ENCODE measurements at places on chromosomes 3 and 15.
A peak's percentile ranks its signal among the peaks of the same experiment; 100 is the strongest.

DNA sequence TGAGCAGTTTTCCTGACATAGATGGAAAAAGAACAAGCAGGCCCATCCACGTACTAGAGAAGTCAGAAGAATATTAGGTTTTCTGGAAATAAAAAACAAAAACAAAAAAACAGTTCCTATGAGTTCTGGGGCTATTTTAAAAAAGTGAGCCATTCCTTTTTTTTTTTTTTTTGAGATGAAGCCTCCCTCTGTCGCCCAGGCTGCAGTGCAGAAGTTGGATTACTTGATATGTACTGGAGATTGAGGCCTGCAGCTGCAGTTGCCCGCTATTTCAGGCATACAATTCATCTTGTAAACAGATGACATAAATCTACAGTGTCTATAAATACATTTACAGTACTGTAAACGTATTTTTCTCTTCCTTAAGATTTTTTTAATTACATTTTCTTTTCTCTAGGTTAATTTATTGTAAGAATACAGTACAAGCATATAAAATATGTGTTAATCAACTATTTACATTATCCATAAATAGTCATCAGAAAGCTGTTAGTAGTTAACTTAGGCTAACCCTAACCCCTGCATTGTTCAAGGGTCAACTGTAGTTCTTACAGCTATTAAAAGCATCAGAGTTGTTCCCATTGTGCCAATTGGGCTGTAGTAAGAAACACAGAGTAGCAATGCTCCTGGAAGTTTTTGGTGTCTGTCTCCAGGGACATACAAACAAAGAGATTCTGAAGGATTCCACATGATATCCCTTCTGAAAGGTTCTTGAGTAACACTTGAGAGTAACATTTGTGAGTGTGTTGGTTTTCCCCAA is 11.2 kb upstream of the ACTL6A start:
- DNase-seq: no peak

GRCh38 chr3:149384167-149384566 is 6.7 kb upstream of the TM4SF1 start:
- no peak for DNase-seq

DNA sequence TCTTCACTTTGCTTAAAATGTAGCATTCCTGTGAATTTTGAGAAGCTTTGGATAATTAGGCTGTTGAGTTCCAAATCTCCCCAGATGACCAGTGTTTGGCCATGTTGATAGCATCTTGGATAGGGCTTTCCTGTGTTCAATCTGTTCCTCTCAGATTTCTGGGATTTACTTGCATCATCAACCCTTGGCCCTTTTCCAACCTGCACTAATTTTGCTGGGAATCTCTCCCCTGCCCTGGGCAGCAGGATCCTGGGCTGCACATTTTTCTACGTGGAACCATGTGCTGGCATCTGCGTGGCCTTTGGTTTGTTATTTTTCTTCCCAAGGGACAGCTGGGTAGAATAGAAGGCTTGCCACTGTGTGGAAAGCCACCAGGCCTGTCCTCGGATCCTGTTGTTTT is 75.4 kb upstream of the PLXNA1 start:
- peak; percentile 19 for DNase-seq

- DNase-seq: no peak
These were observed 43.7 kb upstream of the POLR2M start for GRCh38 chr15:57662802-57663201.

DNA sequence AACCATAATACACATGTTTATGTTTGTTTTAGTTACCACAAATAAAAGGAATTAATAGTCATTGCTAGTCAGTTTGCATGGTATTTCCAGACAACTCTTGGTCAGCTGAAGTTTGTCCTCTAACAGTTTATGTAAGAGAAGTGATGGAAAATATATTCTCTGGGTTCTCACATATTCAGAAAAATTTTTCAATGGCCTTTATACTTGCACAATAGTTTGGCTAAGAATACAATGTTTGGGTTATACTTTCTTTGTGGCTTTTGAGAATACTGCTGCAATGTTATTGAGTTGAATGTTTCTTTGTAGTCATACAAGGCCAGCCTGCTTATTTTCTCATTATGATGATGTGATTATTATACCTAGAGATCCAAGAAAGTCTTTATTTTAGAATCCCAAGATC is 133.9 kb downstream of the RAP2B start:
- no peak for DNase-seq

GRCh38 chr3:156469456-156469855 is 85.5 kb downstream of the SSR3 start:
- no peak for DNase-seq

DNA sequence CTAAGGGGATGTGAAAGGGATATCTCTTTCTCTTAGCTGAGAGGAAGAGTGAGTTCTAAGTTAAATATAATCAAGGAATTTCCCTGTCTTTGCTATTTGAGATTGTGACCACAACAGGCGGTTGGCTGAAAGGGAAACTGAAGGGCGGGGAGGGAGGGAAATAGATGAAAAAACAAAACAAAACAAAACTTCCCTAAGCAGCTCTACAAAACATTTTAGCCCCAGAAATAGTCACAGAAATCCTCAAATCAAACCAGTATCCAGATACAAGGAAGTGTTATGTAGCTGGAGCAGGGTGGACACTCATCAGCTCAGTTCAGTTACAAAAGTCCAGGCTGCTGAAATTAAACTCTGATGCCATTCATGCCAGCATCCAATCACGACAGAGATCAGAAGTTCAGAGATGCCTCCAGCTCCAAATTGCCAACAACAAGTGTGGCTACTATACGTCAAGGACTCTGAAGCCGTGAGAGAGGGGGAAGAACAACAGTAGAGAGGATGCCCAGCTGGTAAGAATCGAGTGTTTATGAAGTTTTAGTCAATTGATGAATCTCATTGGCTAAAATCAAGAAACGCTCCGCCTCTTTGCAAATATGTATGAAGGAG is 319 bp upstream of the TP63 start:
- DNase-seq: peak; percentile 5

GRCh38 chr3:115217678-115218451 is 70.8 kb upstream of the ZBTB20 start:
- peak; percentile 70 for DNase-seq

DNA sequence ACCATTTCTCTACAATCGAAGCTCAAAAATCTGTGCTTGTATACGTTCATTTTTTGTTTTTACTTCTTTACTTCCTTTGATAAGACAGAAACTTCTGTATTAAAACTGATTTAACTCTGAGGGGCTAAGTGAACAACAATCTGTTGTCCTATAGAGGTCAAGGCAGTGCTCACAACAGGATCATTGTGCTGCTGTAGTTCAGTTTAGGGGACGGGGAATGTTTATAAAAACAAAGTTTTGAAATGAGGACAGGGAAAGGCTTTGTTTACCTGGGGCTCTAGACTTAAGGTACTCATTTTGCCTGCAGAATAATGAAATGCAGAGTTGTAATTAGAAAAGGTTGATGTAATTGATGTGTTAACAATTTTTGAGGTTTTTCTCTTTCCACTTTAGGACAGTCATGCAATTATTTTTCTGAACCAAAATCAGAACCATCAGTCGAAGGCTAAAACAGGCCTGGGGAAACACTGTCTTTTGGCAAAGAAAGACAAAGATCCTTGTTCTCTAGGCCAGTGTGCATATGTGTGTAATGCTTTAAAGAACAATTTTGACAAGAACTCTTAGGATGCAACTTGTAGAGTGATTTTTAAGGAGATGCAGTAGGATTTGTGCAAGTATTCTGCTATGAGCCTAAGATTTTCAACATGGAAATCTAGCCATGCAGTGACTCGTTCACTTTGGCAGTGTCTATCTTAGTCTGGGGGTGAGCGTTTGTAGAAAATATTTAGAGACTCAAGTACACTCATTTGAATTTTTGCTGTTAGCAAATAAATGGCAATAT is 165.2 kb downstream of the PGPEP1L start:
- peak; percentile 56 for DNase-seq

DNA sequence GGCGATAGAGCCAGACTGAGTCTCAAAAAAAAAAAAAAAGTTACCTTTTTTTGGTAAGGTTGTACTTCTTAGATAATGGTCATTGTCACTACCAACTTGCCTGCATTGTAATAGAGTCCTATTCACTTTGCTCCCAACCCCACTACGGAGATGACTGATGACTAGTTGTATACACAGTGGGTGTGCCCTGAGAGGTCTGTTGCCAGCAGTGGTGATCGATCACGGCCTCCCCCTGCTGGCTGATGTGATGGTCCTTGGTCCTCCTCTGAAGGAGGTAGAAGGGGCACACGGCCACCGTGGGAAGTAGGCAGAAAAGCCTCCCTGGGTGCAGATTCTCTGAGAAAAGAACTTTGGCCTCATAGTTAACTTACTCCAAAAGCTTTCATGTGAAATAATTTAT is 10.7 kb downstream of the GCNT3 start:
- DNase-seq: peak; percentile 41

- DNase-seq: peak; percentile 8
These were observed 29.5 kb downstream of the LINS1 start for GRCh38 chr15:100572362-100572983.

All from fibroblast of upper back skin (primary cell).